ENCODE measurements at places on chromosomes 2 and 18.

GRCh38 chr2:144180131-144180530 is 339.8 kb downstream of the ZEB2 start:
- no peak for DNase-seq

GRCh38 chr2:7992612-7993602 is 688.9 kb upstream of the ID2 start:
- DNase-seq, result no peak

DNA sequence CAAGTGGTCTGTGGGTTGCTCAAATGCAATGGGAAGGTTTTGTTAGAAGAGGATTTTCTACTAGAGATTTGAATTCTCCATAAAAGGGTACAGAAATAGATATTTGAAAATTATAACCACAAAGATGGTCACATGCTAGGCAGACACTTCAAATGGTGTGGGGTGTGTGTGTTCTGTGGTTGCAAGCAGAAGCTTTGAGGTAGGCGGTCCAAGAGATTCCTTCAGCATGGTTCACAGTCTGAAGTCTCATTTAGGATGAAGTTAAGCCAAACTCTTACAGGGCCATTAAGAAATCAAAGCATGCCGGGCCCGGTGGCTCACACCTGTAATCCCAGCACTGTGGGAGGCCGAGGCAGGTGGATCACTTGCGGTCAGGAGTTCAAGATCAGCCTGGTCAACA is 38.3 kb upstream of the RMDN2 start:
- DNase-seq, result no peak

DNA sequence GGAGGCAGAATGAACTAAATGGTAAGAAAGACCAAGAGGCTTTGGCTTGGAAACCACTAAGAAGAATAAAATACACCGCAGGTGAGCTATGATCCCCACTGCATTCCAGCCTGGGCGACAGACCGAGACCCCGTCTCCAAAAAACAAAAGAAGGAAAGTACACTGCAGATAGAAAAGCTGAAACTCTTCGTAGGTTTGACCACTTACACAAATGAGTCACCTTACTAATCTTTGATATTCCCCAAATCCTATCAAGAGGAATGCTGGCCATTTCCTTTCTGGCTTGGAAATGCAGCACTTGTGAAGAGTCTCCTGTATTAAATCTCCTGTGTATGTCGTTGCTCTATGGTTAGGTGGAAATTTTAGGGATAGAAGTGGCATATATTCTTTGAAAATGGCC is 108.8 kb downstream of the MTCL1 start:
- DNase-seq, result no peak

DNA sequence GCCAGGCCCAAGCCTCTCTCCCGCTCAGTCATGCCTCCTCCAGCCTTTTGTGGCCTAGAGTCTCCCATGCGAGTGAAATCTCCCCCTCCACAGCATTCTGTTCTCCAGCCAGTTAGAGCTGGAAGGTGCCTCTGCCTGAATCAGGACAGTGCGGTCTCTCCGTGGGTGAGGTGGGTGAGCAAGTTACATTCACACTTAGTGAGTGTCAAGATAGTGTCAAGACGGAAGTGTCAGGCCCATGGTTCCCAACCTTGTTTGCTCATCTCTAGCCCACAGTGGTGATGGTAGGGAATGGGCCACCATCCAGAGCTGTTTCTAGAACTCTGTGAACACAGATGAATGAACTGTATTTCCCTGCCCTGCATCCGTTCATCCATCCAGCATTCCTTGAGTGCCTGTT is 59.5 kb downstream of the LPIN1 start:
- DNase-seq, result no peak

DNA sequence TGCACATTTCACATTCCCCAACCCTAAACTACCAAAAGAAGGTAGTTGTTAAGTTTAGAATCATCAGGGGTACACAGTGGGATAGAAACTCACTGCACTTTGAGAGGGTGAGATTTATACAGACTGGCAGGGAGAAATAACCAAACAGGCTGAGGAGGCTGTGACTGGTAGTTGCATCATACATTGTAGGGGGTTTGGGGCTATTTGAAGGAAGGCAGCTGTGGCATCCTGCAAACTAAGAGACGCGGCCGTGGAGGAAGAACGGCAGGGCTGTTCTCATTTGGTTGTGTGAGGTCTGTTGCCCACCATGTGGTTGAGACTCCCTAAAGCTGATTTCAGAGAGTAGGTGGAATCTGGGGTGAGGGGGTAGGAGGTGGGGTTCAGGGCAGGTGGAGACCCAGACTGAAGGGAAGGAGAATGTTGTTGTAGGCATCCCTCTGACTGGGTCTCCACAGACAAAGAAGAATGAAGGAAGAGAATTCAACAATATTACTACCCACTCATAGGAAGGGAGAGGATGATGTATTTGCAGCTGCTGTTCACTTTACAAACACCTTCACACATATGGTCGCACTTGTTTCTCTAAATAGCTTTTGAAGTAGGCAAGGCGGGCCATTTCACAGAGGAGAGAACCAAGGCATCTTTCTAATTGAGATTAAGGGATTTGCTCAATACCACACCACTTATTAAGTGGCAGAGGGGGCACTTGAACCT is 170.9 kb upstream of the SIX2 start:
- no peak for DNase-seq

- DNase-seq, result no peak
Measured at GRCh38 chr2:224072541-224073188, 33.6 kb upstream of the SERPINE2 start.

- no peak for DNase-seq
Measured at GRCh38 chr2:171509945-171510731, 12.1 kb upstream of the CYBRD1 start.

Data from midbrain (tissue), 1 donor.